NCI-H510A treated with DMSO at 0.1 percent for 48 hours (cell line): ENCODE measurements at places on chromosomes 3 and 15.

DNA sequence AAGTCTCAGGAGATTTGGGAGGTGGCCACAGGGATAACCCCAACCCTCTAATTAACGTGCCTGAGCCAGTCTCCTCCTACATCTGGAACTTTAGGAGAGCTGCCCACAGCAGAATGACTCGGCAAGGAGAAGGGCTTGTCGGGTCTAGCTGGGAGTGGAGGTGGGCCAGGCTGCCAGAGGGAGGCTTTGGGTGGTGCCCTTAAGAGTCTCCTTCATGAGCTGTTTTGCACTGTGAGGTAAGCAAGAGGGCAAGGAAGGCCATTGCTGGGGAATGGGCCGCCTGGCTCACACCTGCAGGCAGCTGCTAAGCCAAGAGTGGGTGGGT, 3.6 kb upstream of the TNK2 start:
- DNase-seq, result no peak

DNA sequence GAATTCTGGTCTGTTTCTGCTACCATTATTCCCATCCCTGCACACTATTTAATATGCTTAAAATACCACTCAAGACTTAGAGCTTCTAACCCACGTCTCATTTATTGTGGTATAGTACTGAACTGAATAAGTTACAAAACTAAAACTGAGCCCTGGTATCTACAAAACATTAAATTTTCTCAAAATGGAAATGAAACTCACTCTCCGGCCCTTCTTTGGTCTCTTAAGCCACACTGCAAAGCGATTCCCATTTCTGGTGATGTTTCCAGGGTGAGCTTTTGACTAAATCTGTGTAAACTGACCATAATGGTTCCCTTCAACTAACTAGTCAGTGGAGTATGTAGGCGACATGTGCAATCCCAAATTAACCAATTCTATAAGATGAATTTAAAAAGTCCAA, 18.6 kb downstream of the KPNA4 start:
- no peak for DNase-seq

DNA sequence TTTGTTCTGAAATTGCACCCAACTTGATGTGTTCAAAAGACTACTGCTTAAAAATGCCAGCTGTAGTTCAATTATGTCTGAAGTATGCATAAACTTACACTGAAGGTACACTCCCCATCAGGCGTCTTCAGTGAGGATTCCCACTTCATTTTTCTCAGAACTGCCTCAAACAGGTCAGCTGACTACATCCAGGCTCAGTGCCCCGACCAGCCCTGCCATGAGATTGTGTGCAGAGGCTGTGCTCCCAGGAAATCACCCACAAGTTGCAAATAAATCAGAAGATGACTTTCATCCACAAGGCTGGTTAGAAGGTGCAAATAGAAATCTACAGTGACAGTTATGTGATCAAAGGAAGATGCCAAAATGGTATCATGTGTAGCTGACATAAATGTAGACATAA, 51.5 kb downstream of the CTNNB1 start:
- DNase-seq, result no peak

DNA sequence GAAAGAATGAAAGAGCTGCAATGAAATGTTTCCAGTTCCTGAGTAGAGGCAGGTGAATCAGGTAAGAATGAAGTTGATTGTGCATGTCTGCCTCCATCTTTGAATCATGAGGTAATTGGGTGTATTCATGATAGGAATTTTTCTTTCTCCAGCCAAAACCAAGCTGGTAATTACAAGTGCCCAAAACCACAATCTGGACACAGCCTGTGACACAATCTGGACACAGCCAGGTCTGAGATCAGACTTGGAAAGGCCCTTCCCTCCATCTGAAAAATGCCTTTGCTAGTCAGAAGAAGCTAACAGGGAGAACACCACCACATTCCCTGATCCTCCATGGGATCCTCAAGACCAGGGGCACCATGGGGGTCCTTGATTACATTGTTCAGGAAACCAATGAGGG, 338.5 kb upstream of the THBS1 start:
- no peak for DNase-seq

DNA sequence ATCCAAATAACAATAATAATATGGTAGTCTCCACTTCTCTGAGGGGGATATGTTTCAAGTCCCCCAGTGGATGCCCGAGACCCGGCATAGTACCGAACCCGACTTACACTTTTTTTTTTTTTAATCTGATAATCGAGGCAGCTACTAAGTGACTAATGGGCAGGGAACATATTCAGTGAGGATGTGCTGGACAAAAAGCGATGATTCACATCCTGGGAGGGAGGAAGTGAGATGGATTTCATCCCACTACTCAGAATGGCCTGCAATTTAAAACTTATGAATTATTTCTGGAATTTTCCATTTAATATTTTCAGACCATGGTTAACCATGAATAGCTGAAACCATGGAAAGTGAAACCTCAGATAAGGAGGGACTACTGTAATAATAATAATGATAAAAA, 49.5 kb upstream of the SELENOK start:
- no peak for DNase-seq

- DNase-seq, result no peak
Observed at GRCh38 chr3:177622520-177622919, 425.2 kb upstream of the TBL1XR1 start.

DNA sequence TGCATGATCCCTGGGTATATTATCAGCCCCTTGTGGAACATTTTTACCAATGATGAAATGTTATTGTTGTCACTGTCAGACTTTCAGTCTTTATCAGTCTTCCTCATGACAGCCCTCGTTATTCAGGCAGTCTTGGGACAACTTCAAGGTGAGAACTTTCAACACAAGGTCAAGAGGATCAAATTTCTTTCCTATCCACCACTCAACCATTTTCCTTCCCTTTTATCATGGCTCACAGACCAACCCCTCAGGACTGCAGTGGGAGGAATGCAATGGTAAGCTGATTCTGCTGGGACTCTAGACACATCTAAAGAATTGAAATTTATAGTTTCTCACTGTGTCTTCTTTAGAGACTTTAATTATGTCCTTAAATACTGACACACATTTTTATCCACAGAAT, 107.0 kb upstream of the LSAMP start:
- DNase-seq, result no peak

GRCh38 chr3:38210141-38210757, 44.9 kb downstream of the OXSR1 start:
- DNase-seq, result no peak

DNA sequence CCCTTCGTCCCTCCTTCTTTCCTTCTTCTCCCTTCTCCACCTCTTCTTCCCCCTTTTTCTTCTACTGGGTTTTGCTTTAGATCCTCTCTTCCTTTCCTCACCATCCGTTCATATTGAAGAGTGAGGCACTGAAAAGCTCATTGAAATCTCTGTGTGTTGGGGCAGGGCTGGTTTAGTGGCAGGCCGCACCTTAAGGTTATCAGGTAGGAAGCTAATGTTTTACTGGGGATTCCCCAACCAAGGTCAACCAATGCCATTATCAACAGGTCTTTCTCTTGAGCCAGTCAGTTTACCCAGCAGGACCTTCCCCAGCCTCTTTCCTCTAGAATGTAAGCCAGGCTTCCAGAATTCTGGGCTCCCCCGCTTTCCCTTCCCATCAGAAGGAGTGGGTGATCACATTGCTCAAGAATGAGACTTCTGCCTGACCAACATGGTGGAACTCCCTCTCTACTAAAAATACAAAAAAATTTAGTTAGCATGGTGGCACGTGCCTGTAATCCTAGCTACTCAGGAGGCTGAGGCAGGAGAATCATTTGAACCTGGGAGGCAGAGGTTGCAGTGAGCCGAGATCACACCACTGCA, 11.5 kb upstream of the VPS8 start:
- no peak for DNase-seq

- no peak for DNase-seq
Observed at GRCh38 chr3:60009931-60010478, 960.2 kb upstream of the CFAP20DC start.

DNA sequence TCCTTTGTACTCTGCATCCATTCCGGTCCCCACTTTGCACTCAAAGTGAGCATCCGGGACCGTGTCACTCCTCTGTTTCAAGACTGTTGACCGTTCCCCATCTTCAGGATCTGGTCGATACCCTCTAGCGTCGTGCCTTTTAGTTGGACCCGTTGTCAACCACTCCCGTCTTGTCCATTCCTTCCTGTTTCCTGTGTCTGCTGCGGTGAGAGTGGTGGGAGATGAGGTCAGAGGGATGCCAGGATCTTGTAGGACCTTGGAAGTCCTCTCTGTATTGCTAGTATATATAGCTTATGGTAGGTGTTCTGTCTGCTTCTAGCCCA, 624 bp downstream of the BRK1 start:
- DNase-seq, result no peak

DNA sequence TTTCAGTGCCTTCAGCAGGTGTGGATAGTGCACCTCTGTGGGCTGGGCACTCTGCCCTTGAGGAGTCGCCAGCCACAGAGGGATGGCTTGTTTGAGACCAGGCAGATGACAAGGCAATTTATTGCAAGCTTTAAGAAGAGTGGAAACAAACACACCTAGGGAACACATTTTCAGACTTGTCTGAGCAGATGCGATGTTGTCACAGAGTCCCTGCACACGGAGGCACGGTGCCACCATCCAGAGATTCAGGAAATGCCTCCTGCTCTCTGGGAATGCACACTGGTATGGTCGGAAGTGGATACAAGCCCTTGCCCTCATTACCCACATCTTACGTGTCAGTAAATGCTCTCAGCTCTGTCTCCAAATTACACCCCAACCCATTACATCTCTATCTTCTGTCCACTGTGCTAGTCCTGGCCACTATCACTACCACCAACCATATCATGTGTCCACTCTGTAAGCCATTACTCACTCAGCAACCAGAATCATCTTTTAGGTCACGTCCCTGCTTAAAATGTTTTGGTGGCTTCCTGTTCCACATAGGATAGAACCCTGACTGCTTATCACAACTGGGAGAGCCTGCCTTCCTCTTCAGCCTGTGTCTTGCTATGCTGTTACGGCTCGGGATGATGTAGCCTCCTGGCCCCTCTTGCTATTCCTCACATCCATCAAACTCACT, 196.9 kb downstream of the SLCO3A1 start:
- DNase-seq, result no peak

DNA sequence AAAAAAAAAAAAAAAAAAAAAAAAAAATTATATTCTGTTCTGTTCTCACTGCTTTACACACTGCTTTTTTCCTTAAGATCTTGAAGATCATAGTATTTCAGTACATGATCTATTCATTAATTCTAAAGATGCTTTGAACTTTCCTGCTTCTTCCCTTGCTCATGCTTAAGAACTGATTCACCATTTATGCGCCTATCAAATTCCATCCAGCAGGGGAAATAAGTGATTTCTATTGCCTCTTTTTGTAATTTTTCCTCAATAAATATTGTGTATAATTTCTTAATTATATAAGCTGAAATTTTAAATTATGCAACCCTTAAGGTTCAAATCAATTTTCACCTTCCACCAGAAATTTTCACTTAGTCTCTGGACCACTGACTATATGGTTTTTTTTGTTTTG, 10.6 kb downstream of the DENND6A start:
- no peak for DNase-seq

DNA sequence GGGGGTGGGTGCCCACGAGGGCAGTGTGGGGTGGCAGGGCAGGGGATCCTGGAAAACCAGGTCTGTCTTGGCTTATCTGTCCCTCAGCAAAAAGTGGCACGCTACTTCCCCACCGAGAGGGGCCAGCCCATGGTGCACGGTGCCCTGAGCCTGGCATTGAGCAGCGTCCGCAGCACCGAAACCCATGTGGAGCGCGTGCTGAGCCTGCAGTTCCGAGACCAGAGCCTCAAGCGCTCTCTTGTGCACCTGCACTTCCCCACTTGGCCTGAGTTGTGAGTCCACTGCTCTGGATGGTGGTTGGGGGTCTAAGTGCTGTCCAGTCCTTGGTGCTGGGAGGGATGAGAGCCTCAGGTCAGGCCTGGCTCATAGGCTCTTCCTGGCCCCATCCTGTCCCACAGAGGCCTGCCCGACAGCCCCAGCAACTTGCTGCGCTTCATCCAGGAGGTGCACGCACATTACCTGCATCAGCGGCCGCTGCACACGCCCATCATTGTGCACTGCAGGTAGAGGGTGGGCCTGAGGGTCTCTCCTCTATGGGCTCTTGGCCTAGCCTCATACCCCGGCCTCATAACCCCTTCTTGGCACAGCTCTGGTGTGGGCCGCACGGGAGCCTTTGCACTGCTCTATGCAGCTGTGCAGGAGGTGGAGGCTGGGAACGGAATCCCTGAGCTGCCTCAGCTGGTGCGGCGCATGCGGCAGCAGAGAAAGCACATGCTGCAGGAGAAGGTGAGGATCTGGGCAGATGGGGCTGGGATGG, 31.1 kb downstream of the PTPN23 start:
- no peak for DNase-seq

DNA sequence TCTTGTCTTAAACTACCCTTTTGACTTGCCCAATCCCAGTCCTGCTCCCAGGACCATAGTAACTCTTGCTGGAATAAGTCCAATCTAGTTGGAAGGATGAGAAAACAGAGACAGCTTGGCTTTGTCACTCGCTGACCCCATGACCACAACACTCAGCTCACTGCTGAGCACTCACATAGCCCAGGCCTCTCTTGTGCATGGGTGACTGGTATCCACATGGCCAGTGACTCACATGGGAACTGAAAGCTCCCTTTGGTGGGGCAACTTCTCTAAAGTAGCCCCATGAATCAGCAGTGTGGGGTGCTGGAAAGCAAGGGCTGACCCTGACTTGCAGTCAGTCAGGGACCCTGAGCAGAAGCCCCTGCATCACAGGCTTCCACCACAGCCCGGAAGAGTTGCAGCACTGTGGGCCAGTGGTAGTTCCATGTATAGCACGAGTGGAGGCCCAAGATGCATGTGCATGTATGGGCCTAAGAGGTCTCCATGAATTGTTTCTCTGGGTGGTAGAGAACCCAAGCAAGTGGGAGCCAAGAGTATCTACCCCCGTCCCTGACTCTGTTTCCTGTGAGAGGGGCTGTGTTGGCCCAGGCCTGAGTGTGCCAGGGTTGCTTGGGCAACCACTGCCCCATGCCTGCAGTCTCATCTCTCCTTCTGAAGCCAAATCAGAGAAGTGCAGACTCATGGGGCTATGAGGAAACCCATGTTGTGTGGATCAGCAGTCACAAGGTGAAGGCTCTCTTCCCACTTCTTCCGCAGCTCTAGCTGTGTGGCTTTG, 62.1 kb upstream of the XCR1 start:
- no peak for DNase-seq

DNA sequence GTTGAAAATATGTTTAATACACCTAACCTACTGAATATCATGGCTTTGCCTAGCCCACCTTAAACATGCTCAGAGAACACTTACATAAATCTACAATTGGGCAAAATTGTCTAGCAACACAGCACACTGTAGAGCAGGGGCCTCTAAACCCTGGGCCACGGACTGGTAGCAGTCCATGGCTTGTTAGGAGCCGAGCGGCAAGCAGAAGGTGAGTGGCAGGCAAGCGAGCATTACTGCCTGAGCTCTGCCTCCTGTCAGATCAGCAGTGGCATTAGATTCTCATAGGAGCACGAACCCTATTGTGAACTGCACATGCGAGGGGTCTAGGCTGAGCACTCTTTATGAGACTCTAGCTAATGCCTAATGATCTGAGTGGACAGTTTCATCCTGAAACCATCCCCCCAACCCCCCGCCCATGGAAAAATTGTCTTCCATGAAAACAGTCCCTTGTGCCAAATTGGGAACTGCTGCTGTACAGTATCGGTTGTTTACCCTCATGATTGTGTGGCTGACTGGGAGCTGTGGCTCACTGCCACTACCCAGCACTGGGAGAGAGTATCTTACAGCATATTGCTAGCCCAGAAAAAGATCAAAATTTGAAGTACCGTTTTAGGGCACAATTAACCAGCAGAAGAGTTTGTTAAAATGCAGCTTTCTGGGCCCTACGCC, 26.1 kb downstream of the CMSS1 start:
- no peak for DNase-seq
